ENCODE measurements at places on chromosomes 6 and 20.
A peak's percentile ranks its signal among the peaks of the same experiment; 100 is the strongest.

DNA sequence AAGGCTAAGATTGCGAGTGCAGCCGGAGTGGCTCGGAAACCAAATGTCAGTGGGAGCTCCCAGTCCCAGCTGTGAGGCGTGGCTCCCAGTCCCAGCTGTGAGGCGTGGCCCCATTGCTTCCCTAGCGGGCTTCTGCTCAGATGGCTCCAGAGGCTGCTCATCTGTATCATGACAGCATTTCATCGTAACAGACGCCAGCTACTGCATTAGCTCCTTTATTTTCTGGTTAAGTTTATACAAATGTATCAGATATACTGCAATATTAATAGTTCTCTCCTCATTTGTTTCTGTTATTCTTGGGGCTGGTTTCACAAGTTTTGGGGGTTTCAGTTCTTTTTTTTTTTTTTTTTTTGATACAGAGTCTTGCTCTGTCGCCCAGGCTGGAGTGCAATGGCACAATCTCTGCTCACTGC lies 34.7 kb upstream of the TBXT start:
- no peak for DNase-seq

DNA sequence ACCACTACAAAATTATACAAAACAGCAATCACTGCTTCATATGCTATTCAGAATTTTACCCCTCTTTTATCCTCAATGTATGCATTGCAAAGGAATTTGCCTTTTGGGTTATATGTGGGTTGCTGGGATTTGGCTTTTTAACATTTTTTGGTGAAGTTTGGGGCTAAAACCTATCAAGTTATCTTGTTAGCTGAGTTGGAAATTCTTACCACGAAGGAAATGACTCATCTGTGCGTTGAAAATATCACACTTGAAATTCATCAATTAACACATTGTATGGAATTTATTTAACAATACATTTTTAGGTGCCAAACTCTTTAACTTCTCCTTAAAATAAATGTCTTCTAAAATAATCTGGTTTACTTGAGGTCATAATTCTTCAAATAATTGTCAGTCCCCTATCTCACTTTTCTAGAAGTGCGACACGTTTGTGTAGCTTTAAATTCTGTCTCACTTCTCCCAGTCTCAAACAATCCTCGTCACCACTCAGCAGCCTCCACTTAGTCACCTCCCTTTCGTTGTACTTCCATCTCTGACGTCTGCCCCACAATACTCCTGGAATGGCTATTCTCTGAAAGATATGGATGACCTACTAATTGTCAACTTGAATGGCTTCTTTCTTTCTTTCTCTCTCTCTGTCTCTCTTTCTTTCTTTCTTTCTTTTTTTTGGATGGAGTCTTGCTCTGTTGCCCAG lies 88.5 kb downstream of the PHACTR1 start:
- peak; percentile 10 for DNase-seq

- DNase-seq = no peak
Measured at GRCh38 chr6:23027281-23027680, 457.9 kb downstream of the HDGFL1 start.

GRCh38 chr6:104537180-104537579 lies 322.5 kb downstream of the HACE1 start:
- no peak for DNase-seq

DNA sequence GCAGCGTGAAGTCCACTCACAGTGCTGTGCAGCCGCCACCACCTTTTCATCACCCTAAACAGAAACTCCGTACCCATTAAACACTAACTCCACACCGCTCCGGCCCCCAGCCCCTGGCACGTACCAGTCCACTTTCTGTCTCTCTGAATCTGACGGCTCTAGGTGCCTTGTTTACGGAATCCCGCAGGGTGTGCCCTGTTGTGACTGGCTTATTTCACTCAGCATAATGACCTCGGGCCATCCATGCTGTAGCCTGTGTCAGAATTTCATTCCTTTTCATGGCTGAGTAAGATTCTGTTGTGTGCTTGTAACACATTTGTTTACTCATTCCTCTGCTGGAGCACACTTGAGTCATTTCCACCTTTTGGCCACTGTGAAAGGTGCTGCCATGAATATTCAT lies 18.0 kb downstream of the TCFL5 start:
- DNase-seq = no peak

DNA sequence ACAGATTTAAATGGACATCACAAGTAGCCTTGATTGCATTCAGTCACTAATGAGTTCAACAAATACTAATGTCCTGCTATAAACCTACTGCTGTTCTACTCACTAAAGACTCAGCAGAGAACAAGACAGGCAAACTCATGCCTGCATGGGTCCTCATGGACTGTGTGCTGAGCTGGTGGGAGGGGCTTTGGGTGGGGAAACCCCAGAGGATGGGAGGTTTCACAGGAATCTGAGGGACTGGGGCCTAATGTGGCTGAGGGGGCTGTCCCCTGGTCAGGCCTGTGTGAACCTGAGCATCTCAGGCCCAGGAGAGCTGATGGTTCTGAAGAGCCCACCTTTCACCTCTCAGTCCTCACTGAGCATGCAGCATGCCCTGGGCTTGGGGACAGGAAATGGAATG lies 1.4 kb downstream of the CST8 start:
- DNase-seq = no peak
